ENCODE measurements at places on chromosomes 3 and 15.

- DNase-seq: no peak
Measured at GRCh38 chr3:54206874-54207273, 84.5 kb downstream of the CACNA2D3 start.

GRCh38 chr15:38758043-38758442 lies 193.4 kb upstream of the RASGRP1 start:
- no peak for DNase-seq

DNA sequence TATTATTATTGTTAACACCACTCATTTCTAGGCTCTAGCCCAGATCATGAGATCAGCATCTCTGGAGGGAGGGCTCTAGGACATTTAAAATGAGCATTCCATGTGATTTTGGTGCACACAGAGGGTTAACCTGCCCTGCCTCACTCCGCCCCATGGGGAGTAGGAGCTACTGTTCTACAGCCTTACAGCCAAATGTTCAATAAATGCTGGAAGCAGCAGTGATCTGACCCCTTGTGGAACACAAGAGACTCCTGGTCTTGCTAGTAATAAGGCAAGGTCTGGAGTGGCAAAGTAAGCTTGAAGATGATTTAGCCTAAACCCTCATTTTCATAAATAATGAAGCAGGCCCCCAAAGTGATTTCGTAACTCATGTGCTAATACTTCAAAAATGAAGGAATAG lies 166.4 kb upstream of the EOMES start:
- no peak for DNase-seq

- no peak for DNase-seq
Measured at GRCh38 chr3:71251156-71251775, 332.3 kb downstream of the FOXP1 start.

- no peak for DNase-seq
Measured at GRCh38 chr3:149957361-149958125, 13.2 kb downstream of the PFN2 start.

DNA sequence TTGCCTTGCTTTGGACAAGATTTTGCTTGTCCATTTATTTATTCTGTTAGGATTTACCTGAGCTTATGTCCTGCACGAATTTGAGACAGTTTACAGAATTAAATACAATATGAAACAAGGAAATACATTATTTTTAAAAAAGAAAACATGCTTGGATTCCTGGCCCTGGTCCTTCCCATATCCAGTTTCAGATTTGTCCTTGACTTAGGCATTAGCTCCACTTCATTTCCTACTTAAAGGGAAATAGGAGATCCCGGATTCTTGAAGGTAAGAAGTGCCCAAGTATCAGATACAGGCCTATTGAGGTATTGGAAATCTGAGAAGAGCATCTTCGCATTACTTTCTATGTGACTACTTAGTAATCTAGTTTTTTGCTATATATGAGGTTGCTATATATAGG lies 672.0 kb downstream of the SI start:
- DNase-seq: no peak
